ENCODE measurements at places on chromosomes 11 and 22. TPM values are rescaled to one million over a fixed set of nuclear protein-coding genes. Genes with fewer than 3 reads are reported as not detected.

- no peak for DNase-seq
Measured at GRCh38 chr22:43630451-43630850, 181.7 kb downstream of the EFCAB6 start.

- DNase-seq = no peak
Measured at GRCh38 chr11:62464655-62465054, 45.8 kb downstream of the SCGB1A1 start.

GRCh38 chr11:17515443-17516176 is 28.6 kb downstream of the USH1C start:
- no peak for DNase-seq

Gene PARVA
- total RNA-seq = 71.2 TPM

Gene ST14
- total RNA-seq = 1.6 TPM

GRCh38 chr11:32331792-32332191 is 103.5 kb downstream of the WT1 start:
- no peak for DNase-seq

- DNase-seq = no peak
Measured at GRCh38 chr11:69594481-69594880, 46.5 kb upstream of the CCND1 start.

Gene YPEL4
- total RNA-seq = 0.59 TPM

Gene SEC14L6
- total RNA-seq = 0.26 TPM

GRCh38 chr11:32081901-32082300 is 9.0 kb upstream of the RCN1 start:
- no peak for DNase-seq

- no peak for DNase-seq
Measured at GRCh38 chr11:5507177-5507932, 2.4 kb downstream of the UBQLN3 start.

GRCh38 chr22:20221421-20222340 is 46.4 kb downstream of the RTN4R start:
- no peak for DNase-seq

- no peak for DNase-seq
Measured at GRCh38 chr11:109794501-109794900, 298.7 kb upstream of the ZC3H12C start.

Gene SORL1
- total RNA-seq = 9.2 TPM
